HCT116 (cell line): ENCODE measurements at places on chromosomes 5 and 9.

DNA sequence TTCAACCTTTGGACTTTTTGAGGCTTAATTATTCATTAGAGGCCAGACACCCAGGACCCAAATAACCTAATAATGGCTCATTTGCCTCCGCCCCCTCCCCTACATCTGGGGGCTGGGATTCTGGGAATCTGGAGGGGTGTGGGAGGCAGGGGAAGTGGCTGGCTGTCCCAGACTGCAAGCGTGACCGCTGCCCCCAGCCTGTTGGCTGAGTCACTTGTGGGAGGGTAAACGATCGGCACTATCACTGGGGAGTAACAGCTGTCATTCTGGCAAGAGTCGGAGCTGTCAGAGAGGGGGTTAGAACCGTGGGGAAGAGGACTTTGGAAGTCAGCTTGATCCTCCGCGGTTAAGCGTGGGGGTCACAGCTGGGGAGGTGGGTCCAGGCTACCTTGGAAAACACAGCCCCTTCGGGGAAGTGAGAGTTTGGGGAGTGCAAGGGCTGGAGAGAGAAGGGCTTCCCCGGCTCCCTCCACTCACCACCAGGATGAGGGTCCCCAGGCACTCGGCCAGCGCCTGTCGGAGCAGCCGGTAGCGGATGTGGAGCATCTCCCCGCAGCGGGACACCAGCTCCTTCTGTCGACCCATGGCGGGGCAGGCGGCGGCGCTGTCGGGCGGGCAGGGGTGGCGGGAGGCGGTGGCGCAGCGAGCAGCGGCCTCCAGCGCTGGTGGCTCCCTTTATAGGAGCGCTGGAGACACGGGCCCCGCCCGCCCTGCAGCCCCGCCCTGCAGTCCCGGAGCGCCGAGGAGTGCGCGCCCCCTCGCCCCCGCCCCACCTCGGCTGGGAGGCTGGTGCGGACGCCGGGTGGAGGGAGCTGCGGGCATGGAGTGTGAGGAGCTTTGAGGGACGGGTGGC is at the start of gene AQP3:
Gene AQP3 (minus strand): TSS at position 648 of the 853 bp plus-strand sequence. CDS start 63 bp downstream, at position 585.
- DNase-seq, result no peak
- no peak within 1 kb of the TSS for H3K27ac ChIP-seq
- no peaks in the 10 kb centered on the region for H3K36me3 ChIP-seq
- H3K4me3 ChIP-seq, result peak within 1 kb of the TSS; percentile 46

- H3K4me3 ChIP-seq, result no peak overlapping the region
- H3K27me3 ChIP-seq, result no peaks in the 10 kb centered on the region
- no peaks in the 10 kb centered on the region for H3K4me1 ChIP-seq
Observed at GRCh38 chr5:53076014-53076583, 33.5 kb downstream of the MOCS2 start.

- no peaks in the 10 kb centered on the region for H3K36me3 ChIP-seq
- H3K27me3 ChIP-seq, result no peaks in the 10 kb centered on the region
- H3K4me3 ChIP-seq, result no peak overlapping the region
- no peak for DNase-seq
Observed at GRCh38 chr5:102818934-102819333, 63.8 kb downstream of the PAM start.

GRCh38 chr5:168120401-168121137 is 170.9 kb upstream of the WWC1 start:
- H3K4me3 ChIP-seq, result no peak overlapping the region
- H3K36me3 ChIP-seq, result no peaks in the 10 kb centered on the region
- no peak overlapping the region for H3K27ac ChIP-seq

- no peak overlapping the region for H3K27ac ChIP-seq
- DNase-seq, result no peak
- no peaks in the 10 kb centered on the region for H3K36me3 ChIP-seq
- H3K27me3 ChIP-seq, result no peaks in the 10 kb centered on the region
- H3K4me3 ChIP-seq, result no peak overlapping the region
Observed at GRCh38 chr9:73640971-73641370, 489.3 kb downstream of the ANXA1 start.
